Activated CD4-positive, alpha-beta T cell treated with anti-CD3 and anti-CD28 coated beads for 36 hours (primary cell): ENCODE measurements at places on chromosomes 6 and 20. TPM values are rescaled to one million over a fixed set of nuclear protein-coding genes. Genes with fewer than 3 reads are reported as not detected.

CDS2 gene
- total RNA-seq, result 34.3 TPM

SCRT2 gene
- total RNA-seq, result not detected

TMEM200A gene
- total RNA-seq, result 0.21 TPM

COX7A2 gene
- total RNA-seq, result 468 TPM

HS3ST5 gene
- total RNA-seq, result not detected

BHLHE23 gene
- not detected for total RNA-seq

OXT gene
- not detected for total RNA-seq

CGA gene
- total RNA-seq, result not detected

HLA-DPB1 gene
- 5.2 TPM for total RNA-seq

MAP3K5 gene
- total RNA-seq, result 7.3 TPM

FGD2 gene
- total RNA-seq, result 0.50 TPM

ZBTB46 gene
- total RNA-seq, result 0.88 TPM

GTSF1L gene
- total RNA-seq, result 0.23 TPM

RAB23 gene
- 1.4 TPM for total RNA-seq

TRIM40 gene
- not detected for total RNA-seq

RHAG gene
- not detected for total RNA-seq

IFT52 gene
- total RNA-seq, result 14.0 TPM

MAS1 gene
- not detected for total RNA-seq

SLPI gene
- not detected for total RNA-seq

GRIK2 gene
- not detected for total RNA-seq

RIPOR2 gene
- total RNA-seq, result 67.0 TPM

CLIC5 gene
- total RNA-seq, result 3.7 TPM

DDX43 gene
- 0.66 TPM for total RNA-seq

KHDC1L gene
- not detected for total RNA-seq

SOBP gene
- total RNA-seq, result 0.23 TPM

MLIP gene
- not detected for total RNA-seq

ZNF831 gene
- 8.6 TPM for total RNA-seq

LIME1 gene
- total RNA-seq, result 10.2 TPM

CAGE1 gene
- 0.07 TPM for total RNA-seq

CCR6 gene
- total RNA-seq, result 4.0 TPM

WFDC12 gene
- not detected for total RNA-seq

WFDC2 gene
- total RNA-seq, result 0.66 TPM

LY6G6F gene
- total RNA-seq, result not detected

EFHC1 gene
- total RNA-seq, result 2.2 TPM

SLC24A3 gene
- total RNA-seq, result not detected

PTCHD4 gene
- total RNA-seq, result not detected

DUSP22 gene
- 33.7 TPM for total RNA-seq

RIN2 gene
- not detected for total RNA-seq

EDN3 gene
- 0.11 TPM for total RNA-seq

THBS2 gene
- total RNA-seq, result not detected

CCDC28A gene
- total RNA-seq, result 14.8 TPM

IL17F gene
- 155 TPM for total RNA-seq

ADGRF1 gene
- total RNA-seq, result not detected

EPHA7 gene
- total RNA-seq, result not detected

FAXC gene
- total RNA-seq, result not detected

BNIP5 gene
- not detected for total RNA-seq

NFKBIE gene
- 19.9 TPM for total RNA-seq

HBS1L gene
- total RNA-seq, result 141 TPM

OR11A1 gene
- not detected for total RNA-seq
